ENCODE measurements at places on chromosomes 2 and 18.

GRCh38 chr18:74171910-74172606, 23.7 kb downstream of the TIMM21 start:
- no peak for DNase-seq

- DNase-seq: peak; percentile 28
These were observed at the start of gene DSG2 for GRCh38 chr18:31497836-31498573. DSG2 (plus strand) TSS chr18:31498177; CDS start chr18:31498252, 75 bp downstream.

GRCh38 chr2:174717273-174717672, 47.0 kb downstream of the CHRNA1 start:
- peak; percentile 77 for DNase-seq

GRCh38 chr2:169080250-169081069, 11.1 kb downstream of the DHRS9 start:
- peak; percentile 33 for DNase-seq

- peak; percentile 59 for DNase-seq
These were observed 117.7 kb downstream of the RBMS1 start for GRCh38 chr2:160375802-160376469.

DNA sequence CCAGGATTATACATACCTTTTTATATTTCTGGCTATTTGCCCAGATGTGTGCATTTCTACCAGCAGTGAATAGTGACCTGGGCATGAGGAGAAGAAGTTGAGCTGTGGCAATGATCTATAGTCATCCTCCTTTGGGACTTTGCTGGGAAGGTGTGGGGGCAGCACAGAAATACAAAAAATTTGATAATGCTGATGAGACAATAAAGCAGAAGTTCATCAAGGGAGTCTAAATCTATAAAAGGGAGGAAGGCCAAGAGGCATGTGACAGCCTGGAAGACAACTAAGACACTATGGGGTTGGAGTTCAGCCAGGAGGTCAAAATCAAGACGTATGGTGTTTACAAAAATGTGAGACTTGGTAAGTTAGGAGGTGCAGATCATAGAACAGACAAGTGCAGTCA, 52.2 kb downstream of the FSHR start:
- DNase-seq: no peak

DNA sequence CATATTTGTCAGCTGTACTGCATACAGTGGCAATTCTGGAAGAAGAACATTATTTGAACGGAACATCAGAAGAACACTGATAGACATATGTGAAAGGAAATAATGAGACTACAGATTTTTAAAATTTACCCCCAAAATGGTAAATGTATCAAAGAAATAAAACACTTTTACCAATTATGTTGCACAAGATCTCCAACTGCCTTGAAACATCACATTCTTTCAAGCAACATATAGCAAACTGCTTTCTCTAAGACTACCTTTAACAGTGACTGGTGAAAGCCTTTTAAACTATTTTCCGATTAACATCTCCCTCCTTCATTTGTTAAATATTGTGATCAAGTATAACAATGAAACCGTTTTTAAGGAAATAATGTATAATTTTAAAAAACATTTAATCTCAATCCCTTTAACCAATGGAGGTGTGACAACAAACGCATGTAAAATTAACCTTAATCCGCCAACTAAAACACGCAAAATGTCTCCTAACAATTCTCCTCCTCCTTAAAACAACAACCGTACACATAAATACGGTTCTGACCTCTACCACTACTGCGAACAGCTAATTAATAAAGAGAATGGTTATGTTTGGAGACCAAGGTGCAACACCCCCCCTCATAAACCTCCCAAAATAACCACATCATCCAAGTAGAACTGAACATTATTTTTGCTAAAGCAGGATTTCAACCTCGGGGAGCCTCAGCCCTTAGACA, 2.4 kb downstream of the FBXO11 start:
- no peak for DNase-seq

GRCh38 chr18:60675801-60676200, 303.2 kb upstream of the MC4R start:
- DNase-seq: no peak

DNA sequence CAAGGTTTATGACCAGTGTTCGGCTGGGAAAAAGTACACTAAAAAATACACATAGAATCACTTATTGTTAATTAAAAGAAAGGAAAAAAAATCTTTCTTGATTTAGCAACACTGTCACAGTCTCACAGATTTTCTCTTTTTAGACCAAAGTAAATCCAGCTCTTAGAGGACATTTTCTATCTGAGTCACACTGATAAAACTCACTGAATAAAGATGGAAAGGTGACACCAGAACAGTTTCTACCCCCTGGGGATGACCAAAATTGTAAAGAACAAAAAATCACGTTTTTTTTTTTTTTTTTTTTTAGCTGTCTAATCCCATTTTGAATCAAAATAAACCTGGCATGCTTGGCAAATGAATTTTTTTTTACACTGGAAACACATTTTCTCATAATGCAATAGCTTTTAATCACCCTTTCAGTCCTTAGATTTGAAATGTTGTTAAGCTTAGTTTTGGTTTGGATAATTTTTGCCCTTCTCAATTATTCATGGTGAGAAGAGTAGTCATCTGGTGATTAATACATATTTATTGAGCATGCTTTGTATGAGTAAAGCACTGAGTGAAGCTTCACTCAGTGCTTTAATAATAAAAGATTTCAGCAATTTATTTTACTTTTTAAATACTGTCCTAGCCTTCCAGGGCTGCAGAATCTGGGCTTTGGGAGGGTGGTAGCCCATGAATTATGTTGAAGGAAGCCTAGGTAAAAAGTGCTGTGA, 886.3 kb downstream of the SLC4A3 start:
- DNase-seq: no peak

GRCh38 chr2:126658905-126659561, 3.1 kb downstream of the GYPC start:
- peak; percentile 37 for DNase-seq

GRCh38 chr2:113273027-113273551, 5.6 kb downstream of the PAX8 start:
- peak; percentile 62 for DNase-seq

DNA sequence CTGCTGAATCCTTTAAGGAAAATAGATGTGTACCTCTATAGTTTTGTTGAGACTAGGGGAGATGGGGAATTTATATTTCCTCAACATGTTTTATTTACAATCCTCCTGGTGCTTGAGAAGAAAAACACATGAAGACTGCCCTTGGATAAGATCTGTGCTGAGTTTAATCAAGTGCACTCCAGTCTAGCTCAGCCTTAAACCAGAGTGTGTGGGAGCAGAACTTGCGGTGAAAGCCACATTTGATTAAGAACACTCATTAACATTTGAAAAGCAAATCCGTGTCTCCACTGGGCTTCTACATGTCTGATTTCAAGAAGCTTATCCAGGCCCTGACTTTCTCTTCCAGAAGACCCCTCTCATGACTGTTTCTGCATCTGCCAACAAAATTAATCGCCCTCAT, 84.8 kb upstream of the ITGA6 start:
- no peak for DNase-seq

DNA sequence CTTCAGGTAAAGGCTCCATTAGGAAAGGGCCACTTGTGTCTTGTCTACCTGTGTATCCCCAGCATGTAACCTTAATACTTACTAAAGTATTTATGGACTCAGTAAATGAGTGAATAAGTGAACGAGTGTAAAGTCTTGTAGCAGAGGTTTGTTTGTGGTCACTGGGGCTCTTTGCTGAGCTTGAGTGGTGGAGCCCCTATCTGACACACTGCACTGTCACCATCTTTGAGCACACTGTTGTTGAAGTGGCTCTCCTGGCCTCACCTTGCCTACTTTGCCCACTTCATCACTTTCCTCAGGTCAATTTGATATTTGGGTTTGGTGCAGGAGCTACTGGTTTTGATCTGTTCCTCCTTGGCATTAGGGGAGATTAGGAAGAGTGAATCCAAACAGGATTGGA, 39.3 kb upstream of the ZEB2 start:
- no peak for DNase-seq

DNA sequence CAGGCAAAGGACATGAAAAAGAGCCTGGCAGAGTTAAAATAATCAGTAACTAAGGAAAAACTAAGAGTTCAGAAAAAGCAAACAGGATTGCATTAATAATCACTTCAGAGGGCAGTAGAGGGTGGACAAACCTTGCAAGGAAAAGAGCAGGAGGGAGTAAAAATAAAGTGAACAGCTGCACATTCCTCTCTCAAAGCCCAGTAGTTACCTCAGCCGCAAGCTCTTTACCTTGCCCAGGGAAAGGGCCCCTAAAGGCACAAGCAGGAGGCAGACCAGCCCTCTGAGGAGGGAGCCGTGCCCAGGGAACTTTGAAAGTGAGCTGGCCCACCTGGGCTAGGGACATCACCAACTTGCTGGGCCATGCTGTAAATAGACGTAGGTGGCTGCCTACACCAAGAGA, 196.9 kb downstream of the C1D start:
- no peak for DNase-seq
